RPMI8226 (cell line): ENCODE measurements at places on chromosomes 2 and 18.
A peak's percentile ranks its signal among the peaks of the same experiment; 100 is the strongest.

GRCh38 chr2:240833724-240834285 is 13.8 kb upstream of the KIF1A start:
- DNase-seq = peak; percentile 15

- DNase-seq = no peak
These were observed 168.2 kb downstream of the MCFD2 start for GRCh38 chr2:46747297-46747818.

DNA sequence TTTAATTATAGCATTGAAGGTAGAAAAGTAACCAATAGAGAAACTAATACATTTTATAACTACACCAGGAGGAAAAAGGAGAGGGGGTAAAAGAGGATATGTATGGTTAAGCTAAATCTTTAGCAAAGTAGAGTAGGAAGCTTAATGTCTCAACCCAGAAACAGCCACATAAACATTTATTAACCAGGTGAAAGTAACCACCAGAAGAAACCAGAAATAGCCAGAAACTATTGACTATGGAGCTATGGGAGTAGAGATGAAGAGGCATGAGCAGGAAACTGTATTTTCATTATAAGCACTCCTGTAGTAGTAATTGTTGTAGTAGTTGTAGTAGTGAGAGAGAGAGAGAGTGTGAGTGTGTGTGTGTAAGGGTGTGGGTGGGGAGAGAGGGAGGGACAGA is 617.5 kb upstream of the CHAC2 start:
- no peak for DNase-seq

DNA sequence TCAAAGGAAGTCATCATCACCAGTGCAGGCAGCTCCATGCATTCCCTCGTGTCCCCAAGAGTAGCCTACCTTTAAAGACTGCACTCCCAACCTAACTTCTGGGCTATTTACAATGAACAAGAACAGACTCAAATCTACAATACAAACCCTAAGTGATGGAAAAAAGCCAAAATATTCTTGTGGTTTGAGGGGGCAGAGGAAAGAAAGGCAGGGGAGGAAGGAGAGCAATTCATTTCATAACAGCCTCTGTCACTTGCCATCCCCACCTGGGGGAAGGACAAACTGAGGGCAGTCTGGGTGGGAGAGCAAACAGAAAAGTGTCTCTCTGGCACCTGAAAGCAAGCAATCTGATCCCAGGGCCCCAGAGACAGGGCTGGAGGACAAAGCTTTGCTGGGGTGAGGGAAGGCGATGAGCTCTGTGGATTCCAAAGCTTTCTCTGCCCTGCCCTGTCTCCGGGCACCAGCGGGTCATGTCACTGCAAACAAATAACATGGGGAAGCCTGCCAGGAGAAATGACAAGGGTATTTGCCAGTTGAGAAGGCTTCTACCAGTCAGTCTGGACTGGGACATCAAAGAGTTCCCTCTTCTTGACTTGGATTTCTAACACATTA is 528.0 kb upstream of the TNP1 start:
- no peak for DNase-seq

DNA sequence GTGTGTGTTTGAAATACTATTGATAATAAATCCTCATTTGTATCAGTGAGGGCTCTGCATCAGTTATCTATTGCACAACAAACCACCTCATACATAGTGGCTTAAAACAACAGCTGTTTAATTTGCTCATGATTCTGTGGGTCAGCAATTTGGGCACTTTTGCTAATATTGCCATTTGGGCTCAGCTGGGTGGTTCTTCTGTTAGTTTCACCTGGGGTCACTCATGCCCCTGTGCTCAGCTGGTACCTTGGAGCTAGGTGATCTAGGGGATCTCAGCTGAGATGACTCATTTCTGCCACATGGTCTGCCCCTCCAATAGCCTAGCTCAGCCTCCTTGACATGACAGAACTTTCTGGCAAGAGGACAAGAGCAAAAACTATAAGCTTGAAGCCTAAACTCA is 126.3 kb downstream of the LYPD6B start:
- no peak for DNase-seq
